Stimulated activated CD8-positive, alpha-beta memory T cell treated with anti-CD3 and anti-CD28 coated beads, Interleukin-2, amount 100 ng/mL, for 1 hour (primary cell): ENCODE measurements at places on chromosomes 13 and 19.

- DNase-seq = no peak
Observed at GRCh38 chr13:80782441-80782840, 441.5 kb upstream of the SPRY2 start.

DNA sequence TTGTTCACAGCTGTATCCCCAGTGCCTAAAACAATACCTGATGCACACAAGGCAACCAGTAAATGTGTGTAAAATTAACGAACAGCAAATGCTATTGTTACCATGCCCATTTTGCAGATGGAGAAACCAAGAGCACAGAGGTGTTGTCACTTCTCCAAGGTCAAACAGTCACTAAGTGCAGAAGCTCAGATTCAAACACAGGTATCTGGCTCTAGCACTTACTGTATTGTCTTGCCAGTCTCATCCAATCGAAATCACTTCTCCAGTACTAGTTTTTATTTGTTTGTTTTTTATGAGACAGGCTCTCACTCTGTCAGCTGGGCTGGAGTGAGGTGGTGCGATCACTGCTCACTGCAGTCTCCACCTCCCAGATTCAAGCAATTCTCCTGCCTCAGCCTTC, 13.7 kb downstream of the PLD3 start:
- DNase-seq = no peak

DNA sequence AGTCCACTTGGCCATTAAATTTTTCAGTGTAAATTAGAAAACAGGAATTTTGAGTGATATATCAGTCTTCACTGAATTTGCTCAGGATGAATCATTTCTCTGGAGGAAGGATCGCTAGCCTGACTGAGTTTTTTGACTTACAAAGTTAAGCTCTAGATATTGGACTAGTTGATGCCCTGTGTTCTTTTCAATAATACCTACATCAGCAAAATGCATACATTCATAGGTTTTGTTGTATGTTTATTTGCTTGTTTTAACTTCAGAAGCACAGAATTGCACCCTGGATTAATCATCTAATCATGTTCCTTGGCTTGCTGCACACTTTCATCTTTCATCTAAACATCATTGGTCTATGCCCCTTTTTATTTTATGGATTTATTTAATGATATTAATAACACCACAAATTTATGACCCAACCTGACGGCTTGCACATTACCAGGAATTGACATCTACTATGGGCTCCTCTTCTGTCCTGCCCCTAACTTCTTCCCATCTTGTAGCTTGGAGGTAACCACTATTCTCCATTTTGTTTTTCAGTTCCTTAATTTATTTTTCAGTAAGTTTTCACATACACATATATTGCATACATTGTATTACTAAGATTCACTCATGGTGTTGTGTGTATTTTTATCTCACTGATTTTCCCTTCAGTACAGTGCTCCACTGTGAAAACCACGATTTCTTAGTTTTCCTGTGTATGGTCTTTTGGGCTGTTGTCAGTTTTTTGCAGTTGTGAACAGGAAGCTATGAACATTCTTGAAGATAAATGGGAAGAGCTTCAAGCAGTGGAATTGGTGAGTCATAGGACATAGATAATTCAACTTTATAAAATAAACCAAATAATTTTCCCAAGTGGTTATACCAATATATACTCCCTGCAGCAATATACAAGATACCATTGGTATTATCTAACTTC, 23.3 kb downstream of the COMMD6 start:
- no peak for DNase-seq

DNA sequence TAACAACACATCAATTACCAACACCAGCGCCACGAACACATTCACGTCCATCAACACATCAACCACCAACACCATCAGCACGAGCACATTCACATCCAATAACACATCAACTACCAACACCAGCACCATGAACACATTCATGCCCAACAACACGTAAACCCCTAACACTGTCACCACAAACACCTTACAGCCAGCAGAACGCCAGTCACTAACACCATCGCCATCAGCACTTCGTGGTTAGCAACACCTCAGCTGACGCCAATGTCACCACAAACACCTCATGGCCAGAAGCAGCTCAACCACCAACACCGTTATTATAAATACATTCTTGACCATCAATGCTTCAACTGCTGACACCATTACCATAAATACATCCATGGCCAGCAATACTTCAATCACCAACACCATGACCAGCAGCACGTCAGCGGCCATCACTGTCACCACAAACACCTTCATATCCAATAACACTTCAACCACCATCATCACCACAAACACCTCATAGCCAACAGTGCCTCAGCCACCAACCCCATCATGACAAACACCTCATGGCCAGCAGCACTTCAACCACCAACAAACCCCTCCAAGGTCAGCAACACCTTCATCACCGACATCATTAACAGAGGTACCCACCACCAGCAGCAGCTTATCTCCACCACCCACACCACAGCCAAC, 9.4 kb downstream of the FCER2 start:
- no peak for DNase-seq

DNA sequence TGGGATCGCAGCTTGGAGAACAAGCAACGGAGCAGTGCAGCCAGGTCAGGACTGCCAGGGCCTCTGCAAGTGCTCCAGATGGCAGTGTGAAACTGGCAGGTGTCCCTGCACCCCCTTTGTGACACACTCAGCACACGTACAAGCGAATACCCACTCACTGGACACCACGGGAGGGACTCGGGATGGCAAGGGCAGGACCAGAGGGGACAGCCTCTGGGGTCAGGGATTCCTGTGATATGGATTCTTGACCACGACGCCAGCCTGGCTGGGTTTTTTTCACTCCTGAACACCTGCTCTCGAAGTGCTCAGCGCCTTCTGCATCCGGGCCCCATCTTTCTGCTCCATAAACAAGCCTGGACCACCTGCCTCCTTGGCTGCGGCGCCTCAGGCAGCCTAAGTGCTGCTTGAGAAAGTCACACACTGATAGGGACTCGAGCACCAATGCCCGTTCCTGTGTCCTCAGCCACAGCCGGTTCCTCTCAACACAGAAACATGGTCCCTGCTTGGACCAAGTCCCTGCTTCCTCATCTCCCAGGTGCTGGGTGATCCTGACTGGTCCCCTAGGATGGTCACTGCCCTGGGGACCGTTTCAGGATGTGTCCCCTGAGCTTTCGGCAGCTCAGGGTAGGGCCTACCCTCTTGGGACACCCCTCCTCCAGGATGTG, 22.0 kb downstream of the ELAVL1 start:
- no peak for DNase-seq

DNA sequence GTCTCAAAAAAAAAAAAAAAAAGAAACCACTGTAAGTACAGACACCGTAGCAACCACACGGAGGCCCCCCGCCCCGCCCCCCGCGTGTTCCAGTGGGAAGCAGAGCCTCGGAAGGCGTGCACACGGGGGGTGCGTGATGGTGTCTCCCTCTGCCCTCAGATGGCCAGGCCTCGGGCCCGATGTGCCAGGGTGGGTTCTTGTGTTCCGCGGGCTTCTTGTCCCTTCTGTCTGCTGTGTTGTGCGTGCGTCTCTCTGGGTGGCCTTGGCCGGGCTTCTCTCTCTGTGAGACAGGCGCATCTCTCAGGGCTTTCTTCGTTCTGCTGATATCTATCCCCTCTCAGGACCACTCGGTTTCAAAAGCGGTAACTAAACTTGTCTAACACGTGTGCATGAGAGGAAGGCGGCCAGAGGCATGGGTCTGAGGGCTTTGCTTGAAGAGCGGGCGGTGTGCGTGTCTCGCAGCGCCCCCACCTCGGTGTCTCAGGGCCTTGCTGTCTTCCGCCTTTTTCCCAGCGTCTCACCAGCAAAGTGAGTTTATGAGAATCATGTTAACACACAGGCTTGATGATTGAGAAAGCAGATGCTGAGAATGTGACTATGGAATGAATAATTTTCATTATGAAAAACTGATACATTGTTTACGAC, 12.6 kb downstream of the ATP11A start:
- no peak for DNase-seq

- no peak for DNase-seq
Observed at GRCh38 chr13:50123002-50123401, 107.8 kb downstream of the KCNRG start.

GRCh38 chr19:43474986-43475705, 9.7 kb upstream of the LYPD3 start:
- peak; percentile 89 for DNase-seq

DNA sequence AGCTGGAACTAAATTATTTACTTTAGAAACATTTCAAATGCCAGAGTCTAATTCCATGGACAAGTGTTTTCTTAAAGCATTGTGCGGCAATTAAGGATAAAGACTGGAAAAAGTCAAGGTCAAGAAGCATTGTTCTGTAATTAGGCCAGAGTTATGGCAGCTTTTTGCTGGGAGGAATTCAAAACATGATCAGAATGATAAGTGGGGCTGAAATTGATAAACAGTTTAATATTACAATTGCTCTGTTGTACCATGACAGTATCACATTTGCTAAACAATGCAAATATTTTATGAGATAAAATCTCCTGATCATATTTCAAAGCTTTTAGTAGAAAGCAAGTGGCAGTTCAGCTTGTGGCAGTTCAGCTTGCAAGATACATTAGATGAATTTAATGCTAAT, 513.7 kb downstream of the GPC6 start:
- no peak for DNase-seq

DNA sequence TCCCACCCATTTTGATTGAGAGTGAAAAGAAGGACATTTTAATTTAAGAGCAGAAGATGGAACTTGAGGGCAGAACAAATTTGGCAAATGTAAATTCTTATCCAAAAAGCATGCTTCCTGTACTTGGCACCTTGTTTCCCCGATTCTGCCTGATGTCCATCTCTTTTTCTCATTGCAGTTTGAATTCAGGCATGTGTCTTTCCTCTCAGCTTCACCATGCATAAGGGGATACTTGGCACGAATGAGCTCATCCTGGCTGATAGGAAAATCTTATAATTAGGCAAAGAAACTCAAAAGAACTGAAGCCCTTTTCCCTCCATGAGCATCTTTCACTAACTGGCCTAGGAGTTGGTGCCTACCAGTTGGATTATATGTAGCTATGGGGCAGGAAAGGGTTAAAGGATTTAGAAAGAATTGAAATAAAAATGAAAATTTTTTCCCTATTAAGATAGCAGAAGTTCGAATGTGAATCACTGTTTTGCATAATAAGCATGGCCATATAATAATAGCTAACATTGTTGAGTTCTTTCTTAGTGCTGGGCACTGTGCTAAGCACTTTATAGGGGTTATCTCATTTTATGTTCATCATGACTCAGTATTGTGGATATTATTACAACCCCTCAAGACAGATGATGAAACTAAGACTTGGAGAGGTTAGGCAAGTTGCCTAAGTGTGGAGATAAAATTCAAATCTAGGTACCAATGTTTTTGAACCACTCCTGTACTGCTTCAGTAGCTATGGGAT, 386.6 kb downstream of the KCNRG start:
- no peak for DNase-seq

DNA sequence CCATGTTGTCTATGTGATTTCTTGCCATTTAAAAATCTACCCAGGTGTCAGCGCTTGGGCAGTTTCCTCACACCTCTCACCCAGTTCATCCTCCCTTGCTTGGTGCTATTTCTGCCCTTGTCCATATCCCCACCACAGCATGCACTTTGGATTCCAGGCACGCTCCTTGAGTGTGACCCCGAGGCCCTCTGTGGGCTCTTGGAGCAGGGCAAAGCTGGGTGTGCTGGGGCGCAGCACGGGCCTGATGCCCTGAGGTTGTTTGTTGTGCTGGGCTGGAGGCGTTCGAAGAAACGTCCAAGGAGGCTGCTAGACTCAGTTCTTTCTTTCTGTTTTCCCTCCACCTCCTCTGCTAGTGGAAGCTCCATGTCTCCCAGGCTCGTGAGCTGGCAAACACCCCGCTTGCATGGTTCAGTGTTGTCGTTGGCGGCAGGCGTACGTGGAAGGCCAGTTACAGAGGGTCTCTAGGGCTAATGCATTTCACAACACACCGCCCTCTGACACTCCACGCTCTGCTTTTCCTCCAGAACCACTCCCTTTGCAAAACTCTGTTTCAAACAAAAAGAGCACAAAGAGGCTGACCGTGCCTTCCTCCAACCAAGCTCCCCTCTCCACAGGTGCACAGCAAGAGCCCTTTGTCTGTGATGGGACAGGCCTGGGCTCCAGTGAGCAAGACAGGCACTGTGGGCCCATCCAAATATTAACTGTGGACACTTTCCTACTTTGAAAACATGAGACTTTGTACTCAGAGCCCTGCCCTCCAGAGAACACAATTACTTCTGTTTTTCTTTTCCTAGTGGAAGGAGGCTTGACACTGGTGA, 117.7 kb upstream of the GJB6 start:
- no peak for DNase-seq

DNA sequence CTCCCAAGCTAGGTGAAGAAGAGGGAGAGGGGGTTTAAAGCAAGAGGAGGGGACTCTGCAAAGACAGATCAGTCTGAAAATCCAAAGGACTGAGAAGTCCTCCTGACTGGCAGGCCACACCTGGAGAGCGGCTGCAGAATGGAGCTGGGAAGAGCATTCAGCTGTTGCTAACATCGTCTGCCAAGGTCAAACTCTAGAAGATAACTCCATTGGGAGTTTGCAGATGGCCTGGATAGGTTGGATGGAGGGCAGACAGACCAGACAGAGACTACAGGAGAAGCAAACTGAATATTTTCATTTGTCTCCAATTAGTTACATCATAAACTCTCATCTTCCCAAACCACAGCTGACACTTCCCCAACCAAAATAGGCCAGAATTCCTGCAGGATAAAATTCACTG, 19.9 kb upstream of the SHISA2 start:
- DNase-seq = no peak

- DNase-seq = peak; percentile 22
Observed at GRCh38 chr13:99028890-99029289, 51.0 kb upstream of the DOCK9 start.

GRCh38 chr19:3132971-3133792, 2.7 kb upstream of the GNA15 start:
- DNase-seq = peak; percentile 47

DNA sequence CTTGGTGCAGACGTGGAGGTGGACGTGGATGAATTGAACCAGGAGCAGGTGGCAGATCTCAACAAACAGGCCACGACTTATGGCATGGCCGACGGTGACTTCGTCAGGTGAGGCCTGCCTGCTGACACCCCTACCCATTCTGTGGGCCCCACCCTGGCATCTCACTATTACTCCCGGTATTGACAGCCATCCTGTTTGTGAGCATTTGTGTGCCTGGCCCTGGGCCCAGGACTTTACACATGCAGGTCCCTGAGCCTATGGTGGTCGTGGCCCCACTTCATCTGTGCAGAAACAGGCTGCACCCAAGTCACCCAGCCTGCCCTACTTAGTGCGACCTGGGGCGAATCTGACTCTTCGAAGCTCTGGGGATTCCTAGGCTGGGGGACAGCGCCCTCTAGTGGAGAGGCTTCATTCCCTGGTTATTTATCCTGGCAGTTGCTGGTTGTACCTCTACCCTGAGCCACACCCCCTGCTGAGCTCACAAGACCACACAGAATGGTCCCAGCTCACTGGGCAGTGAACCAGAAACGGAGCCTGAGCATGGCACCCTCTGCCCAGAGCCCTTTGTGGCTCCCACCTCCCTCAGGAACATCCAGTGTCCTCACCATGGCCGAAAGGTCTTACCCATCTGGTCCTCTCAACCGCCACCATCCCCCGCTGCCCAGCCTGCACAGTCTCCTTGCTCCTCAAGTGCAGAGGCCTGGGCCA, 16.9 kb downstream of the ZNF296 start:
- peak; percentile 73 for DNase-seq
